ENCODE measurements at places on chromosomes 2 and 18.
A peak's percentile ranks its signal among the peaks of the same experiment; 100 is the strongest.

GRCh38 chr2:31324016-31324633 lies 90.2 kb downstream of the EHD3 start:
- no peak for DNase-seq

- DNase-seq: no peak
Observed at GRCh38 chr2:7773362-7774360, 856.4 kb downstream of the RNF144A start.

DNA sequence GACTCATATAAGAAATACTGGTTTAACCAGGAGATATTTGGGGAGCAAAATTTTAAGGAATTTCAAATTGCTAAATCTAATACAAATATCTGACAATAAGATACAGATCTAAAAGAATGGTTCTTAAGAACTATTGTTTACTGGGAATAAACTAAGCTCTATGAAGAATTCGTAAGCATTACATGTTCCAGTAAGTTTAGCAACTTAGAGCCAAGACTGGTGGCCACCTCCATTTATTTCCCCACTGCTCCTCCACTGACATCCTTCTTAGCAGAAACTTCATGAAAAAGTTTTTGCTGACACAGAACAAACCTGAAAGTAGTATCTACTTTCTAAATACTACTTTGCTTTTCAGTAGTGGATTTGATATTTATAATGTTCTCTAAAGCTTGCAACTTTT lies 83.0 kb downstream of the ACSL3 start:
- DNase-seq: no peak

GRCh38 chr2:172332507-172332906 lies 94.9 kb upstream of the ITGA6 start:
- DNase-seq: no peak

DNA sequence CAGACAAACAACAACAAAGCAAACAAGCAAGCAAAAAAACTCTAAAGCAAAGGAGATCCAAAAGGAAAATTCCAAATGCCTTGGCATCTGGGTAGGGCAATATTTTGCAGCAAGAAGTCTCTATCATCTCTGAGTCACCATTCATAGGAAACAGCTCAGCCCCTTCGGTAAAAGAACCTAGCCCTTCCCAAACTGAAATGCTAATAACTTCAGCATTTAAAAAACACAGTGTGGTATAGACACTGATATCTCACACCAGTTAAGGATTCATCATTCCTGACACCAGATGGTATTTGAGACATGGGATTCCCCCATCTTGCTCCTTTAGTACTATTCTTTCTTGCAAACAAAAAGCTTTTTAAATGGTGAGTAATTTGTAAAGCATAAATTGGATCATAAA lies 491.8 kb downstream of the TXNL1 start:
- no peak for DNase-seq

DNA sequence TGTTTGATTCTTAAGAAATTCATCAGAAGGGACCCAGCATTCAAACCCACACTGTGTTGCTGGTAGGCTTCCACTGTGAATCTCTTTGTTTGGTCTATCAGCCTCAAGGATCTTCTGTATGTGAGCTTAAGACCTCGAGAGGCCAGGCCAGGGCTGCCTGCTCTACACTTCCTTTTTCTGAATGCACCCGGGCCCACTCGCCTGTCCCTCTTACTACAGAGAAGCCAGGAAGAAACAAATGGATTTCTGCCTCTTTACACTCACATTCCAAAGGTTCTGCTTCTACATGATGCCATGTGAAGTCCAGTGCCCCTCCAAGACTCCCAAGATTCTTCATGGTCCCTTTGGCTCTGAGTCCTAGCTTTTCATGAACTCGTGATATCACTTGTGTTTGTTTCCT lies 25.4 kb upstream of the MRPL19 start:
- no peak for DNase-seq

- peak; percentile 54 for DNase-seq
Observed at GRCh38 chr18:79400091-79400590, 4.4 kb downstream of the NFATC1 start.

GRCh38 chr2:159010340-159010739 lies 41.9 kb downstream of the TANC1 start:
- DNase-seq: peak; percentile 6

- DNase-seq: no peak
Observed at GRCh38 chr2:113198048-113198789, 24.4 kb downstream of the PSD4 start.

GRCh38 chr2:8142461-8142860 lies 539.4 kb upstream of the ID2 start:
- DNase-seq: no peak

- no peak for DNase-seq
Observed at GRCh38 chr2:138956116-138956515, 175.9 kb upstream of the NXPH2 start.

DNA sequence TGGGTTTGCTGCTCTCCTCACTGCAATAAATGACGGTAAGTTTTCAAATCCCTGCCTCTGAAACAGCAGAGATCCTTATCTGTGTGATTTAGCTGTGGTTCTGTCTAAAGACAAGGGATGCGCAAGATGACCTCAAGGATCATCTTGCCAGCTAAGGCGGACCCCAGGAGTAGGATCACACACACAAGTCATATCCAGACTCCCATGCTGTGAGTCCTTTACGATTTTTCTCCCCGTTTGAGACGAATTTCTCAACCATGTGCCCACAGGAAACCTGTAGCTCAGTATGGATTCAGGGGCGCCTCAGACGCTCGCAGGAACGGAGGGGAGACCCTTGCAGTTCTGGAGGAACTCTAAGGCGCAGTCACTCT lies 11.1 kb upstream of the DCTN1 start:
- DNase-seq: no peak

DNA sequence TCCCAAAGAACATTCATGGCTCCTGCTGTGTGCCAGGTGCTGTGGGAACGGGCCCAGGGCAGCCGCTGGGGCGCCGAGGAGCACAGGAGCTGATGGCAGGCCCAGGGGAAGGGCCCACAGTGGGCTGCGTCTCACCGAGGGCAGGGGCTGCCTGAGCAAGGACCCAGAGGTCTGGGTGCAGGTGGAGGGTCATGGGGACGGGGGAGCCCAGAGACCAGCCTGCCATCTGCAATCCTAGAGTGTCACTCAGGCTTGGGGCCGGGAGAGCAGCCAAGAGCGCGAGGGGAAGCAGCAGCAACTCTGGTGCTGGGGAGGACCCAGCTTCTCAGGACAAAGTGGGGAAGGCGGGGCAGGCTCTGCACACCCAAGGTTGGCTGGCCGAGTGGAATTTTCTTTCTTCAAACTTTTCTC lies 207.4 kb downstream of the HDAC4 start:
- DNase-seq: no peak

DNA sequence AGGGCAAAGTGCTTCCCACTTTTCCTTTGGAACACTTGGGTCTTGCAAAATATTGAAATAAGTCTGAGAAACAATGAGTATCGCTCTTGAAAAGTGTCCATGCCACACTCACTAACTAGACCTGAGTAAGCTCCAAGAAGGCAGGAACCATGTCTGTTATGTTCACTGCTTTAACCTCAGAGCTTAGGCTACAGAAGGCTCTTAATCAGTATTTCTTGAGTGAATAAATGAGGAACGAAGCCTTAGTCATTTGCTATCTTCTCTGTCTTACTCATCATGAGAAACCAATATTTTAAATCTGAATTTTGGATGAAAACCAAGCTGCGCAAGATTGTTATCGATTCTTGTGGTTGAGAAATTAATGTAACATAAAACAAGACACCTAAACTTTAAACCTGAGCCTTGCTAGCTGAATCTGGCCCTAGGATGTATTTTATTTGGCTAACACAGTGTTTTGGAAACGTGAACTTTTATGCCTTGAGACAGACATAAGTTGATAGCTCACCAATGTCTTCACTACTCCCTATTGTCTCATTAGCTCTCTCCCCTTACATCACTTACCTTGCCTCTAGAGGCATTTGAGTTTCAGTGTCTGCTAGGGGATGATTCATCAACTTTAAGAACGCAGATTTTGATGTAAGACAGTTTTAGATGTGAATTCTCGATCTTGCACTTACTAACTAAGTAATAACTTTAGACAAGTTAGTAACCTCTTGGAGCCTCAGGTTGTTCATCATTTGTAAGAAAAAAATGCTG lies 392.8 kb upstream of the MEIS1 start:
- DNase-seq: no peak

GRCh38 chr2:137964066-137964858 lies at the start of gene HNMT:
HNMT (plus strand) TSS chr2:137964473; CDS start chr2:137964492, 19 bp downstream.
- no peak for DNase-seq

DNA sequence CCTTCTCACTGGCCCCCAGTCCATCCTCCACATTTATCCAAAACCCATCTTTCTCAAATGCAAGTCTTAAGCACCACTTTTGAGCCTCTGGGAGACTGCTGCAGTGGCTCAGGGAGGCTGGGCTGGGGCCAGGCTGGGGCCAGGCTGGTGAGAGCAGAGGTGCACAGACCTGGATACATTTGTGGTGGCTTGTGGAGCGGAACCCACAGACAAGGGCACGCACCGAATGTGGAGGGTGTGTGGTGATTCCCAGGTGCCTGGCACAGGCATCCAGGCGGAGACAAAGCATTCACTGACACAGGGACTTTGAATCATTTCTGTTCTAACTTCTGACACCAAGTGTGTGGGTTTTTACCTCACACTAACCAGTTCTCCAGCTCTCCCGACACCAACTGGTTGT lies 42.2 kb upstream of the MGAT4A start:
- DNase-seq: no peak

DNA sequence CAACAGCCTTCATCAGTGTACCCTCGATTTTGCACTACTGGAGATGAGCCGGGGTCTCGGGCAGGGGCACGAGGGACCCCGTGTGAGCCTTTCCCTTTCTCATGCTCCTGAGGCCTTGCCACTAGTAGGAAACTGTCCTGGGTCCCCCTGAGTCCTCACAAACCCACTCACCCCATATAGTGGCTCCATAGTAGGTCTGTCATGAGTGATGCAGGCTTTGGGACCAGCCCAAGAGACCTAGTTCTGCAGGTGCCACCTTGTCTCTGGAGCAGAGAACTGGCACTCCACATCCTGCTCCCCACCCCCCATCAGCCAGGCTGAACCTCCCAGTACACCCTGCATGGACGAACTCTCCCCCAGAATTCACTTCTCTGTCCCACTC lies 187.1 kb downstream of the SMAD7 start:
- DNase-seq: no peak

GRCh38 chr2:11292464-11293255 lies 51.8 kb downstream of the ROCK2 start:
- DNase-seq: no peak

GRCh38 chr2:126770466-126770865 lies 114.5 kb downstream of the GYPC start:
- no peak for DNase-seq

GRCh38 chr2:29394981-29395350 lies 279.8 kb downstream of the CLIP4 start:
- DNase-seq: no peak

- no peak for DNase-seq
Observed at GRCh38 chr2:78077633-78078032, 555.5 kb upstream of the LRRTM4 start.

DNA sequence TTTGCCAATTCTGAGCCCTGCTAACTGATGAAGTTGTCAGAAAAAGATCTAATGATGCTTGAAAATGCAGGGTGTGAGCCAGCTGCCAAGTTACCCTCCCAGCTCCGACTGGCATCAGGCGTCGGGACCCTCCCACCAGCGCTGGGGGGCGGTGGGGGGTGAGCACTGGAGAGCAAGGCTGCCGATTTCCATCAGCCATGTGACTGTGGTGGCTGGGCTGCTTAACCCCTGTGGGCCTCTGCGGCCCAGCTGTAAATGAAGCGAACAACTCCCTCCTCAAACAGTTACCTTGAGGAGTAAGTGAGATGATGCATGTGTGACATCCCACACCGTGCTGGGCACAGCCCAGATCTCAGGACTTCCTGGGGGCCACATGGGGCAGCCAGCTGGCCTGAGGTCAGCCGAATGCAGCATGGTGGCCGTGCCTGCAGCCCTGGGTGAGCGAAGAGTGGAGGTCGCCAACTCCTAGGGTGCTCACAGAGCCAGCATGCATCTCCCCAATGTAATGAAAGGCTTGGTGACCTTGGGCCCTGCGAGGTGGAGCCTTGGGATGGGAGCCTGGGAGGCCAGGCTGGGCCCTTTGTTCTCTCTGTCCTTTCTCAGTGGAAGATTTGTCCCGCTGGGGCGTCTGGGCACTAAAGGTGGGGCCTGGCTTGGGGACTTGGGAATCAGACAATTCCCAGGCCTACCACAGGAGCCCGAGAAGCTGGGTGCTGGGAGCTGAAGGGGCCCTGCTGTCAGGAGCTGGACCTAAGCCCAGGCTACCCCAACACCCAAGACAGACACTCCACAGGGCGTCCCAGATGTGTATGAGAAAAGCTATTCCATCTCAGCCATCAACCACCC lies 25.1 kb downstream of the CIB4 start:
- no peak for DNase-seq

- DNase-seq: no peak
Observed at GRCh38 chr2:133004623-133005022, 334.6 kb upstream of the LYPD1 start.

All from stimulated activated CD8-positive, alpha-beta memory T cell treated with anti-CD3 and anti-CD28 coated beads, Interleukin-7, amount 100 ng/mL, for 48 hours (primary cell).